ENCODE measurements at places on chromosomes 13 and 19.

DNA sequence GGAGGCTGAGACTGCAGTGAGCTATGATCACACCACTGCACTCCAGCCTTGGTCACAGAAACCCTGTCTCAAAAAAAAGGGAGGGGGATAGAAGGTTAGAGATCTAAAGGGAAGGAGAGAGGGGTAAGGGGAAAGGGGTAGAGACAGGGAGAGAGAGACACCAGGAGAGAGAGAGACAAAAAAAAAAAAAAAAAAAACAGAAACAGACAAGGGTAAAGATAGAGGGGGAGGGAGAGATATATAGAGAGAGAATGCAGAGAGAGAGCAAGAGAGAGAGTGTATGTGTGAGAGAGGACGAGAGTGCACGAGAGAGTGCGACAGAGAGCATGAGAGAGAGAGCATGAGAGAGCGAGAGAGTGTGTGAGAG, 4.2 kb downstream of the CD70 start:
- DNase-seq = no peak

- peak; percentile 38 for DNase-seq
Measured at GRCh38 chr19:5889288-5889971, 14.2 kb downstream of the NDUFA11 start.

GRCh38 chr19:1523412-1524286, at the start of gene PLK5:
PLK5 (plus strand) TSS chr19:1524077; CDS start chr19:1526997, 2,920 bp downstream.
- DNase-seq = peak; percentile 69

GRCh38 chr19:13876834-13877233, at the start of gene NANOS3:
NANOS3 (plus strand) TSS chr19:13877134; CDS start chr19:13877249, 115 bp downstream.
- peak; percentile 17 for DNase-seq

GRCh38 chr13:107713314-107713713, 502.0 kb downstream of the LIG4 start:
- no peak for DNase-seq

- no peak for DNase-seq
Measured at GRCh38 chr13:73222627-73223305, 164.0 kb downstream of the KLF5 start.

DNA sequence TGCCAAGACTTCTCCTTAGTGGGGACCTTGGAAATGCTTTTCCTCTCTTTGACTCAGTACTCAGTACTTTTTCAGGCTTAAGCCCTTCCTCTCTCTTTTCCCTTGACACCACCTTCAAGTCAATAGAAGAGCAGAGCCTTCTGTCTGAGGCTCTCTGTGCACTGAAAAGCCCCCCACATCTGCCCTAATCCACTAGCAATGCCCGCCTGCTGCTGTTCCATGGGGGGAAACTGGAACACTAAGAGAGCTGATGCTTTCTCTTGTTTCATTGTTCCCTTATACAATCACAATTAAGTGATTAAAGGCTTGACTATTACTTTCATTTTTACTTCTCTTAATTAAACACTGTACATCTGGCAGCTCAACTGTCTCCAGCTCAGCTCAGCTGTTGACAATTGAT, 254.5 kb downstream of the SLITRK6 start:
- DNase-seq = no peak

DNA sequence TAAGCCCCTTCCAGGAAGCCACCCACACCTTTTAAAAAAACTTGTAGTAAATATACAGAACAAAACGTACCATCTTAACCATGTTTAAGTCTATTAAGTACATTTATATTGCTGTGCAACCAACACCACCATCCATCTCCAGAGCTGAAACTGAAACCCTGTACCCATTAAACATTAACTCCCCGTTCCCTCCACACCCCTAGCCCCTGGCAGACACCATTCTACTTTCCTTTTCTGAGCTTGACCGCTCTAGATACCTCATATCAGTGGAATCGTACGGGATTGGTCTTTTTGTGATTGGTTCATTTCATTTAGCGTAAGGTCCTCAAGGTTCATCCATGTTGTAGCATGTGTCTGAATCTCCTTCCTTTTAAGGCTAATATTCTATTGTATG, 13.0 kb upstream of the SPATA13 start:
- DNase-seq = no peak

- DNase-seq = peak; percentile 67
Measured at GRCh38 chr19:13146763-13147563, 3.2 kb downstream of the STX10 start.

GRCh38 chr19:1028062-1028926, 1.9 kb downstream of the CNN2 start:
- peak; percentile 86 for DNase-seq

DNA sequence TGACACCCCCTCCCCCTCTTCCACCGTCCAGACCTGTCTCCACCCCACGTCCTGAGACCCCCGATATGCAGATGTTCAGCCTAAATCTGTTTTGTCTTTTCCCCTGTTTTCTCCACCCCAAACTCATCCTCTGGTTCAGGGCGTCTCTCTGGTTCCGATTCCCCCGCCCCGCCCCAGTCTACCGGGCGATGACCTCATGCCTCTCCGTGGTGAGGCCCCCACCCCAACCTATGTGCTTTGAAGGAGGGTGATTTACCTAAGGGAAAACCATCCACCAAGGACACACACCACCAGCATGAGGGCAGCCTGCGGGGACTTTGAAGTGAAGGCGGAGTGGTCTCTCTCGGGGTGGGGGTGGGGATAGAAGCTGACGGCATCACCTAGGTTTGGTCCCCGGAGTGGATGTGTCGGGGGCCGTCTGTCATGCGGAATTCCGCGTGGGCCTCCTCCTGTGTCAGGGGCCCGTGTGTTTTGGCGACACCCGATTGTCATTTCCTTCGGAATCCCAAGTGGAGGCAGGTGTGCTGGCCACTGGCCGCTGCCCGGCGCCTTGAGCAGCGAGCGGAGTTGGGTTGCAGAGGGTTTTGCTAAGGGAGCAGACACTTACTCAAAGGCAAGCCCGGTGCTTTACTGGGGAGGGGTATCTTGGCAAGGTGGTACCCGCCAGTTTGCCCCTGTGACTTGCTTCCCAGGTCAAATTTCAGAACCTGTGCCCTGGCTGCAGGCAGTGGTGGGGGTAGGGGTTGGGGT, 1.4 kb downstream of the FZR1 start:
- peak; percentile 55 for DNase-seq

- no peak for DNase-seq
Measured at GRCh38 chr13:44331446-44331845, 42.2 kb upstream of the SERP2 start.

DNA sequence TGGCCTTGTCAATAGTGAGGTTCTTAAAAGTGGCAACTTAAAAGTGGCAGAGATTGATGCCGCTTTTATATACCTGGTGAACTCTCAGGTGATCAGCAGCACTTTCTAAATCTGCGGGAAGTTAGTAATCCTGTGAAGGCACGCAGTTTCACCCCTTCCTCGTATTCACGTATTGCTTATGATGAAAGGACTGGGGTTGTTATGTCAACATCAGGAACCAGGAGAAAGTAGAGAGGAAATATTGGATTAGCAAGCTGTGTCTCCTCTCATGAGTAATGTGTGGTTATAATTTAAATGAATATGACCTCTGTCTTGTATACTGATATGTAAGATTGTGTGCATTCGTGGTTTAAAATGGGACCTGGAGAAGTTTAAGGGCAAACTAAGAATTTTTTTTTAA, 544.6 kb downstream of the SLITRK6 start:
- no peak for DNase-seq

GRCh38 chr13:51895906-51896888, 34.4 kb downstream of the CCDC70 start:
- DNase-seq = peak; percentile 62

DNA sequence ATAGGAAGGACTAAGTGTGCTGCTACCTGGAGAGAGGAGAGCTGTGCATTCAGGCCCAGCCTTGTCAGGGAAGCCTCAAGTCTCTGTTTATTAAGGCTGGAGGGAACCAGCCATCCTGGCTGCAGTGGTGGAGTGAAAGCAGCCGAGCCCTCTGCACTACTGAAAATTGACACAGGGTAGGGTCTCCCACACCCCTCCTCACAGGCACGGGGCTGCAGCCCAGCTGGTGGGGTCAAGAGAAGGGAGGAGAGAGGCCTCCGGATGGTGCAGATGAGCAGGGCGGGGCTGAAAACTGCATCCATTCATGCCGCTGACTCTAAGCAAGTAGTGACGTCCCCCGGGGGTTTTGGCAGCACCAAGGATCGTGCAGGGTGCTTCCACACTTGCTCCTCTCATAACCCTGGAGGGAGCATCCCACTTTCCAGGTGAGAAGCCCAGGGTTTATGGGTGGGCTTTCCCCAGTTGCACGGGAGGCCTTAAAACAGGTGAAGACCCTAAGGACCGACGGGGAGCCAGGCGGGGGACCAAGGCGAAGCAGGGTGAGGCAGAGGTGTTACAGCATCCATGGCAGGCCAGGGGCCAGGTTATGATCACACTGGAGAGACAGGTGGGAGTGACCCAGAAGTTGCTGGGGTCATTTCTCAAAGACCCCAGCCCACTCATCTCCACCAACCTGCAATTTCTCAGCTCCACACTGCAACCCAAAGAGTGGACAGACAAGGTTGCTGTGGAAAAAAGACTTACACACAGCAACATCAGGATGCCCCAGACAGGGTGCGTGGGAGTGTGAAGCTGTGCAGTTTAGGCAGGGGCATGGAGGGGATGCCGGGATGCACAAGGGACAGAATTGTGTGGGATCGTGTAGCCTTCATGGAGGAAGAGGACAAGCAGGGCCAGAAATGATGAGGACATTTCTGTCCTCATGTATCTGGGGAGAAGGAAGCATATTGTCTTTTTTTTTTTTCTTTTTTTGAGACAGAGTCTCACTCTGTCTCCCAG, 36.8 kb downstream of the VSTM2B start:
- no peak for DNase-seq

GRCh38 chr13:31987535-31988170, 43.9 kb upstream of the FRY start:
- DNase-seq = no peak

GRCh38 chr19:5059213-5059574, 90.3 kb downstream of the KDM4B start:
- DNase-seq = no peak

- DNase-seq = no peak
Measured at GRCh38 chr13:99433543-99434075, 67.7 kb upstream of the TM9SF2 start.

DNA sequence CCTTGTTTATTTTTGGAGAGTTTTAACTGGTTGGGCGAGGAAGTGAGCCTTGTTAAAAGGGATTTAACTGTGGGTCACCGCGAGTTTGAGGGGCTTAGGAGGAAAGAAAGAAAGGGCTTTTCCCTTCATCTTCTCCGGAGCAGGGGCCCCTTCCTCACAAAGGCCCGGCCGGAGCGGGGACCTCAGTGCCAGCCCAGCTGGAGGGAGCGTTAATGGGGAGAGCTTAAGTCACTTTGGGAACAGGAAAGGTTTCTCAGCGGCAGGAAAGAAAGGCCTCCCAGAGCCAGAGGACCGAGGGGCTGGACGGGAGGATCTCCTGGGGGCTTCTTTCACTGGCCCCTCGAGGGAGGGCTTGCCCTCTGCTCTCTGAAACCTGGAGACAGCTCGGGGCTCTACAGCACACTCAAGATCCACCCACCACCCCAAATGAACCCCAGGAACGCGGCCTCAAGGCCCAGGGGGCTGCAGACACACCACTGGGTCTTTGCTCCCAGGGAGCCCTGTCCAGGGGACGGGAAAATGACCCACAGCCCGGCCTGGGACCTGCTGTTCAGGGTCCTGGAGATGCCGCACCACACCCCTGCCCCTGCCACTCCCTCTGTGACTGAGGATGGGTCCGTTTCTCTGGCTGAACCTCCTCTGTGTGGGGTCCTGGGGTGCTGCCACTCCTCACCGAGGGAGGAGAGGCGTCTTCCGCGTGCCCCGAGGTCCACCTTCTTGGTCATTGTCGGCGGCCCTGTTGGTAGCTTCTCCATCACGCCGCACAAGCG, 128.3 kb downstream of the URI1 start:
- no peak for DNase-seq

GRCh38 chr13:28488376-28489005, 6.4 kb downstream of the FLT1 start:
- no peak for DNase-seq

GRCh38 chr19:55256562-55257460, 2.0 kb downstream of the PPP6R1 start:
- no peak for DNase-seq

GRCh38 chr19:29858000-29858596, 46.3 kb downstream of the CCNE1 start:
- peak; percentile 77 for DNase-seq

GRCh38 chr13:40060296-40061007, 405.0 kb downstream of the COG6 start:
- DNase-seq = no peak

GRCh38 chr13:106100171-106100919, 435.1 kb downstream of the EFNB2 start:
- no peak for DNase-seq

GRCh38 chr19:50465986-50466705, 10.2 kb upstream of the EMC10 start:
- DNase-seq = peak; percentile 81

DNA sequence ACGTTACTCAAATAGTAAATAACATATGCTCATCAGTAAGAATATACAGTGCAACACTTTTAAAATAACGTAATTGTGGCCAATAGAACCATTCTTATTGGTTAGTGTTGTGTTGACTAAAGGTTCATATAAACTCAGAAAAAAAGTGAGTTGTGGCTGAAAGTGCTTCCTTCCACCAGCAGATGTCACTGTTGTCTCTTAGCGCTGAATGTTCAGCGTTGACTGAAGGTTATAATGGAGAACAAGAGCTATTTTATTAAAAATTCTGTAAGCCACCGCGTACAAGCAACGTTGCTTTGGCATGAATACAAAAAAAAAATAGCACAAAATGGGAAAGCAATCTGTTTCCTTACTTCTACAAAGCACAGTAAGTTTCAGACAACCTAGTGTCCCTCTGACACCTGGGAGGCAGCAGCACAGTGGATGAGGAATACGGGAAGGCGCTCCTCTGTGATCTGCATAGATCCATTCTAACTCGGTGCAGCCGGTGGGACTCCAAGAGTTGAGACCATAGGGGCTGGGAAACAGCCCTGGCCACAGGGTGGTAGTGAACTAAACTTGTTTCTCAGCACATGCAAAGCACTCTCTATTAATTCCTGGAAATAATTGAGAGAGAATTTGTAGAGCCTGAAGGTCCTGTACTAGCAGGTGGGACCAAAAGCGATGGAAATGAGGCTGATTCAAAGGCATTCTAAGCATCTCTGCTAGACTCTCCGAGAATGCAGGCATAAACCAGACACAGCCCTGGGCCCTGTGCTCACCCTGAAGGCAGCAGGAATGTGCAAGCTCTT, 23.9 kb upstream of the OXGR1 start:
- DNase-seq = peak; percentile 41

GRCh38 chr19:35977446-35978222, 17.4 kb upstream of the SDHAF1 start:
- DNase-seq = peak; percentile 59

DNA sequence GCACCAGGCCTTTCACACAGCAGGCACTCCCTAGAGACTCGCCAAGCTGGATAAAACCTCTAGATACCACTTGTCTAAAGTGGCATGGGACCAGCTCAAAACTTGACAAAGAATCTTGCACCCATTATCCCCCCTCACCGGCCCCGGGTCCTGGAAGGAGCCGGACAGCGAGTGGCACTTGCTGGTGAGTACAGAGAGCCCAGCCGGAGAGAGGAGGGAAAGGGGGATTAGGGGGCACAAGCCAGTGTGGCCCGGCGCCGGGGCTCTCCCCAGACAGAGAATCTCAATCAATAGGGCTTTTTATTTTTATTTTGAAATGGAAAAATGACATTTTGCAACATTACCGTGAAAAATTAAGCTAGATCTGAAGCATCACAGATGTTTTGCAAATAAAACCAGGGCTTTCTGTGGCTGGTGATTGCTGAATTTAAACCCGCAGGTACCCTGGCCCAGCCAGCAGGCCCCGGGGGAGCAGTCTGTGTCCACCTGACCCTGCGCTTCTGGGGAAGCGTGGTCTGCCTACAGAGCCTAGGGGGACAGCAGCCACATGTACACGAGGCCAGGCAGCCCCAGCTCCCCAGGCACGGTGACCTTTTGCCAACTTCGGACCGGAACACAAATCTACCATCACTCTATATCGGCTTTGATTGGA, 10.0 kb upstream of the VSTM2B start:
- DNase-seq = no peak

Measured in SK-N-SH (cell line).